CD8-positive, alpha-beta memory T cell (primary cell): ENCODE measurements at places on chromosomes 5 and 9. TPM values are rescaled to one million over a fixed set of nuclear protein-coding genes. Genes with fewer than 3 reads are reported as not detected.

GTF3C4 gene
- 4.3 TPM for polyA plus RNA-seq

ARID3C gene
- not detected for polyA plus RNA-seq

SLC9A3 gene
- polyA plus RNA-seq, result 2.5 TPM

PCDHGA8 gene
- polyA plus RNA-seq, result not detected

FOXD4L5 gene
- polyA plus RNA-seq, result not detected

TMEM161B gene
- 9.8 TPM for polyA plus RNA-seq

SLC45A2 gene
- polyA plus RNA-seq, result not detected
